AG04450 (cell line): ENCODE measurements at places on chromosomes 16 and 17.

GRCh38 chr17:17696882-17697633, 15.8 kb downstream of the RAI1 start:
- no peak for DNase-seq

GRCh38 chr16:1495889-1496262, 2.7 kb downstream of the TELO2 start:
- no peak for DNase-seq

- DNase-seq: no peak
These were observed 104.4 kb downstream of the SSH2 start for GRCh38 chr17:29825604-29826003.

- DNase-seq: peak; percentile 33
These were observed 318.9 kb downstream of the MAP2K6 start for GRCh38 chr17:69733171-69734012.

DNA sequence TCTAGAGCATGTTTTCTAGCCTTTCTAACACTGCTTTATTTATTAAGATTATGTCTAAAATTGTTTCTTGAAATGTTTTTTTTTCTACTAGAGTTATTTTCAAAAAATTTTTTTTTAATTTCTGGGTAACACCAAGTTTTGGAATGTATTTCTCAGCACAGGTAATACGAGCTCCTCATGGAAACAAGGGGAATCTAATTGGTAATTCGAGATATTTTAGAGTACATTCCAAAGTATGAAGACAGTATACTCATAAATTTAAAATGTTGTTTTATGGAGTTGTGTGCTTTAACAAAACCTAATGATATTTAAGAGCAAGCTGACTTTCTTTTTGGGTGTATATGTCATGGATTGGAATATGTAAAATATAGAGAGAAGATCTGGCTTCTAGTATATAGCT, 42.4 kb downstream of the OMG start:
- DNase-seq: no peak

DNA sequence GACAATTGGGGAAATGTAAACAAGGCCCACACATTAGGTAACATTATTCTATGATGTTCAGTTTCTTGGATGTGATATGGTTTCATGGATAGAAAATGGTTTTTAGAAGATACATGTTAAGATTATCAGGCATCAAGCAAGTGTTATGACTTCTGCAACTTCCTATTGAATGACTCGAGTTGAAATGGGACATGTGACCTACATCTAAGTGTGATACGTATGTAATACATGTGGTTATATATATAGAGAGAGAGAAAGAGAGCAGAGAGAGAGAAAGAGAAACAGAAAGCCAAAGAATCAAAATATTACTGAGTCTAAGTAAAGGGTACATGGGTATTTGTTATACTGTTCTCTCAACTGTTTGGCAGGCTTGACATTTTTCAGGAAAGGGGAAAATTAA, 1.7 kb downstream of the TMEM170A start:
- no peak for DNase-seq

GRCh38 chr16:54430491-54431030, 144.0 kb upstream of the IRX3 start:
- DNase-seq: no peak

DNA sequence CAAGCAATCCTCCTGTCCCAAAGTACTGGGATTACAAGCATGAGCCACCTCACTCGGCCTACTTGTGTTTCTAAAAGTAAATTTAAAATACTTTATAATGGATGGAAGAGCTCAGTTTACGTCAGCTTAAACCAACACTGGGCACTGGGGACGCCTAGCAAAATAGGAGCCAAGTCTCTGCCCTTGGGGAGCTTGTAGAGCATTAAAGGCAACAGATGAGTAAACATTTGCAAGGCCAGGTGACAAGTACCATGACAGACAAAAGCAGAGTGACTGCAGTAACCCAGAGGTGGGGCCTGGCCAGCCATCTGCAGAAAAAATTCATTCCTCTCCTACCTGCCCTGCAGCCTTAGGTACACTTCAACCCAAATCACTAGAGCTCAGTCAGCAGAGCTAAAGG, 12.1 kb upstream of the NLK start:
- no peak for DNase-seq

GRCh38 chr17:50640686-50641351, 6.1 kb downstream of the ABCC3 start:
- no peak for DNase-seq

DNA sequence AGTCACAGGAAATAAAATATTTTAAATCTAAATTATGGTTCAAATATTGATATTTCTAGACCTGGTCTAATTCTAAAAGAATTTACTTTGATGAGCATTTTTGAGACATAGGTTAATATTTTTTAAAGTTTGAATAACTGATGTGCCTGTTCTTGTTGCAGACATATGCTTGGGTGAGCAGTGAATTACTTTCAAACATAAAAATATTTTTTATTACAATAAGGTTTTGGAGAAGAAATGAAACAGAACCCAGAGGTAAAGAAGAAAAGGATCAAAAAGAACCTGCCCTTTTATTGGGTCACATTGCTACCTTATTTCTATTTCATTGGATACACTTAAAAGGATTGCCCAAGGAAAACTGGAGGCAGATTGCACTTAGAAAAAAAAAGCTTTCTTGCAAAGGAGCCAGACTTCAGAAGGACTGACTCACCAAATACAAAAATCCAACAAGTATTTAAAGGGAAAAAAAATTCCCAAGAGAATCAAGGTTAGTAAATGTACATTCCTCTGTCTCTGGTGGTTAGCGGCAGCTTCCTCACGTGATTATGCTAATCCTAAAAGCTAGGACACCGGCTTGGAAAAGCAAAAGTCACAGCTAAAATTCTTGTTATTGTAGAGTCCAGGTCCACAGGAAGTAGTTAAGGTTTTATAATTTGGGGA, 18.5 kb downstream of the ENPP7 start:
- peak; percentile 33 for DNase-seq

GRCh38 chr17:47286198-47286914, 32.7 kb downstream of the ITGB3 start:
- DNase-seq: no peak

- DNase-seq: no peak
These were observed 2.3 kb downstream of the BEAN1 start for GRCh38 chr16:66429290-66429962.

DNA sequence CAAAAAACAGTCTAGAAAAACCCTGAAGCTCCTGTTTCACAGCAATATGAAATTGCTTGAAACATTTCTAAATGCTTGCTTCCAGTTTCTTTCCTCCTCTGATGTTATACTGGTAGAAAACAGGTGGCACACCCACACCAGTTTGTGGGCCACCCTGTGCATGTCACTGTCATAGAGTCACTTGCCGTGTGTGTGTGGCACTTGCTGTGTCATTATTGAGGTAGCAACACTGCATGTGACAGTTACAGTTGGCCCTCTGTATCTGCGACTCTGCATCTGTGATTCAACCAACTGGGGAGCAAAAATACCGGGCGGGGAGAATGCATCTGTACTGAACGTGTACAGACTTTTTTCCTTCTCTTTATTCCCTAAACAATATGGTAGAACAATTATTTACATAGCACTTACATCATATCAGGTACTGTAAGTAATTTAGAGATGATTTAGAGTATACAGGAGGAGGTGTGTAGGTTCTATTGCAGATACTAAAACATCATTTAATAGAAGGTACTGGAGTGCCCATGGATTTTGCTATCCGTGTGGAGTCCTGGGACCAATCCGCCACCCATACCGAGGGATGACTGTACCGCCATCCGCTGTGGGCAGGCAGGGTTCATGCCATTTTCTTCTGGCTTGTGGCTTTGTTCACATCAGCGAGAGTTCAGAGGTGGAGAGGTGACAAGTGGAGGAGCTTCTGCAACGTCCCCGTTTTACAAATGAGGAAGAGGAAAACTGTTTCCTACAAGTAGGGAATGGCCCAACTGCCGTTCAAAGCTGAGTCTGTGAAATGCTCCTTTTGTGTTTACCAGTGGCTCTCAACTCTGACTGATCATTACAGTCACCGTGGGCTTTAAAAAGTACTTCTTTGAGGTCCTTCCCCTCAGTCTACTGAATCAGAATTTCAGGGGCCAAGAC, 373.7 kb downstream of the SNX29 start:
- DNase-seq: no peak

DNA sequence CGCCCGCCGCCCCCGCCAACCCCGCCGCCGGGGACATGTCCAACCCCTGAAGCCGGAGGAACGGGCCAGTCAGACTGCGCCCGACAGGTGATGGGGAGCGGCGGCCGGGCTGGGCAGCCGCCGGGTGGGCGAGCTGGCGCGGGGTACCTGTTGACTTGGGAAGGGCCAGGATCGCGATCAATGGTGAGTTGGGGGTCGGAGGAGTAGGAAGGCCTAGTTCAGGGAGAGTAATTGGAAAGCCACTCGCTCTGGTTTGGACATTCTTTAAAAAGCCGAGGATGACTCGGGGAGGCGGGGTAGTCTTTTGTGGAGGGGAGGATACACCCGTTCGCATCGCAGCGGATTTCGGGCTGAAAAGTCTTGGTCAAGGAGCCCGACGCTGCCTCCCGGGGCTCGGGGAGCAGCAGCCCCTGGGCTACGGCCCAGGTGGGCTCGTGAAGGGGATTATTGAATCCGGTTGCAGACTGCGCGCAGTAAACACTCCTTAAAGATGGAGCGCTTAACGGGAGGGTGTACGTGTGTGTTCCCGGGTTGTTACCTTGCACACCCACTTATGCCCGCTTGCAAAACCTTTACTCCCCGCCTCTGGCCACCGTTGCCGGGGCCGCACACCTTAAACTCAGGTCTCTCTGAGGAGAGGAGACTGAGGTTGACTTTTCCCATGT, 123.8 kb downstream of the GOSR1 start:
- no peak for DNase-seq
